ENCODE measurements at places on chromosomes 13 and 19. TPM values are rescaled to one million over a fixed set of nuclear protein-coding genes. Genes with fewer than 3 reads are reported as not detected.

FUT6 gene
- polyA plus RNA-seq: not detected

CGB2 gene
- polyA plus RNA-seq: not detected

MCEMP1 gene
- polyA plus RNA-seq: not detected

TTYH1 gene
- polyA plus RNA-seq: 4.1 TPM

WDR87 gene
- 0.18 TPM for polyA plus RNA-seq

PRR36 gene
- polyA plus RNA-seq: 0.27 TPM

MBD3L2 gene
- not detected for polyA plus RNA-seq

MIA gene
- polyA plus RNA-seq: 3.1 TPM

MEIOSIN gene
- polyA plus RNA-seq: not detected

FIZ1 gene
- polyA plus RNA-seq: 11.0 TPM

PDX1 gene
- not detected for polyA plus RNA-seq

SLC6A16 gene
- 2.0 TPM for polyA plus RNA-seq

DKKL1 gene
- polyA plus RNA-seq: 1.8 TPM

NLRP5 gene
- polyA plus RNA-seq: not detected

KLK15 gene
- not detected for polyA plus RNA-seq
